Activated naive CD4-positive, alpha-beta T cell (primary cell): ENCODE measurements at places on chromosomes 1 and 21.

DNA sequence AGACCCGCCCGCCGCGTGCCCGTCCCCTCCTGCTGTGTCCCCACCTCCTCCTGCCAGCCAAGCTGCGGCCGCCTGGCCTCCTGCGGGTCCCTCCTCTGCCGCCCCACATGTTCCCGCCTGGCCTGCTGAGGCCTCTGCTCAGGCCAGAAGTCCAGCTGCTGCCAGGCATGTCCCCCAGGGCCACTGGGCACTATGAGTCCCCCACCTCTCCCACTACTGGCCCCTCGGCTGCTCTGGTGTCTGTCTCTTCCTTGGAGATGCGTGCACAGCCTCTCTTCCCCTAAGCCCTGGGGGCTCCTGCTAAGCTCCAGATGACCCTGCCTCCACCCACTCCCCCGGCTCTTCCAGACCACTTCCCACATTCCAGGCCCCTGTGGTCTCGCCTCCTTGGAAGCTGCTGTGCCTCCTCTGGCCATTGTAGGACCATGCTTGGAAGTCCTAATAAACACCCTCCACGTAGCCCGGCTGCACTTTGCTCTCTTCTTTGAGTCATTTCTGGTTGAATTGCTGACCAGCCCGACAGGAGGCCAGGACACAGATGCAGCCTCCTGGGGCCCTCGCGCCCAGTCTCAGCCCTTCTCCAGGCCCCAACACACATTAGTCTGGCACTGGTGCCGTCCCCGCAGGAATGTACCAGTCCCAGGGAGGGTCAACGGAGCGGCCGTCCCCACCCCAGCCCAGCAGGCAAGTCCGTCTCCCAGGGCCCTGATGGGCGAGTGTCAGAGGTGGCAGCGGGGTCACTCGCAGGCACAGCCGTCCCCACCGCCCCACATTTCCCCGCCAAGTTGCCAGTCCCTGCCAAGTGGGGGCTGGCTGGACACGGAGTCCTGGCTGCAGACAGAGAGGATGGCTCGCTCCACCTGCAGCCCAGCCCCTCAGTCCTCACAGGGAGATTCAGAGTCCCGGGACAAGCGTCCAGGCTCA is 1.1 kb downstream of the KRTAP10-12 start:
- no peak for DNase-seq

DNA sequence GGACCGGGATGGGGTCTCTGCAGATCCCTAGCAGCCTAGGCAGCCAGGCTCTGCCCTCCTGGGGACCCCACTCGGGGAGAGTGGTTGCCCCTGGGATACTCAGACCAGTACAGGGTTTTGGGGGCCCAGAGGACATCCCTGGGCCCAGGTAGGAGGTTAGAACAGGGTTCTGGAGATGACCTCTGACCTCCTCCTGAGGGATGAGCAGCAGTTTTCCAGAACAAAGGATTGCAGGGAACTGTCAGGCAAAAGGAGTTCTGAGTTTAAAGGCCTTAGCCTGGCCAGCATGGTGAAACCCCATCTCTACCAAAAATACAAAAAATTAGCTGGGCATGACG is 20.4 kb upstream of the VPS13D start:
- no peak for DNase-seq

- DNase-seq: no peak
Observed at GRCh38 chr1:160211046-160211790, 6.0 kb downstream of the PEA15 start.

DNA sequence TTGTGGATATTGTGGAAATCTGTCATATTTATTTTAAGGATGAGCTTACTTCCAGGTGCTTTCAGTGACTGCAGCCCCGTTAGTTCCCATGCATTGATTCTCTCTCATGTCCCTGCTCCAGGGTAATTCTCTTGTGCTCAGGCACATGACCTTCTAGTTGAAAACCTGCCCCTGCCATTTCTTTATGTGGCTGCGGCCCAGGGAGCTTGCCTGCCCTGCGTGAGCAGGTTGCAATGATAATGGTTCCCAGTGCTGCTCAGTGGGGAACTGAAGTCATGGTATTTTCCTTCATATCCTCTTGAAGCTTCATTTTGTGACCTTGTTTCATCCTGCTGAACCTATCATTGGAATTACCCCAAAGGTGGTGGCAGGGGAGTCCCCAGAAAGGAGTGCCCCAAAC is 229.8 kb downstream of the DISC1 start:
- no peak for DNase-seq

DNA sequence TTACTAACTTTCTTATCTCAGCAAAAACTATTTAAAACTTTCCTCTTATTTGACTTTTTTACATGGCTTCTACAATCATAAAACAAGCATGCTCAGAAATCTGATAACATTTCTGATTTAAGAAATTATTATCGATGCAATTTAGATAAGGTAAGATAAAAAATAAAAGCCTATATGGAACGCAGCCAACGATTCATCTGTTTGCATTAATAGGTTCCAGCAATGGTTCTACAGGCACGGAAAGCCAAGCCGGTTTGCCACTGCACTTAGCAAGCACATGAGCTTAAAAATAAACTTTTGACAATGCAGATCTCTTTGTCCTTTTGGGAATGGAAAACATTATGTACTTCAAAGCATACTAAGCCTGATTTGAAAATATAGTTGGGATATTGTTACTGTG is 77.5 kb upstream of the KCNK2 start:
- DNase-seq: no peak

GRCh38 chr1:97378596-97378995 is 542.2 kb downstream of the DPYD start:
- DNase-seq: no peak

DNA sequence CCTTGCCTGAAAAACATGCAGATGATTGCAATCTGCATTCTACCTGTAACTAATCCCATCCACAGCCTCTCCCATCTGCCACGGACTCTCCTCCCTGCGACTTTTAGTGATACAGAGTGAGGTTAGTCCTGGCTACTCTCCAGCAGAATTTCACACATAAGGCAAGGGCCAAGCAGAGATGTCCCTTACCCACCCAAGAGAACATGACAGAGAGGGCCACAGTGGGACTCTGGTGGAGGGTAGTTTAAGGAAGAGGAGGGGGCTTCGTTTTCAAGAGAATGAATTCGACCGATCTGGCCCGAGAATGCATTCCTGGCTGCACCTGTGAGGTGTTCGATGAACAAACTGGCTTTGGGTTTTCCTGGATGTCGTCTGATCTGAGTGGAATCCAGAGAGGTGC is 87.5 kb upstream of the SIM2 start:
- no peak for DNase-seq

DNA sequence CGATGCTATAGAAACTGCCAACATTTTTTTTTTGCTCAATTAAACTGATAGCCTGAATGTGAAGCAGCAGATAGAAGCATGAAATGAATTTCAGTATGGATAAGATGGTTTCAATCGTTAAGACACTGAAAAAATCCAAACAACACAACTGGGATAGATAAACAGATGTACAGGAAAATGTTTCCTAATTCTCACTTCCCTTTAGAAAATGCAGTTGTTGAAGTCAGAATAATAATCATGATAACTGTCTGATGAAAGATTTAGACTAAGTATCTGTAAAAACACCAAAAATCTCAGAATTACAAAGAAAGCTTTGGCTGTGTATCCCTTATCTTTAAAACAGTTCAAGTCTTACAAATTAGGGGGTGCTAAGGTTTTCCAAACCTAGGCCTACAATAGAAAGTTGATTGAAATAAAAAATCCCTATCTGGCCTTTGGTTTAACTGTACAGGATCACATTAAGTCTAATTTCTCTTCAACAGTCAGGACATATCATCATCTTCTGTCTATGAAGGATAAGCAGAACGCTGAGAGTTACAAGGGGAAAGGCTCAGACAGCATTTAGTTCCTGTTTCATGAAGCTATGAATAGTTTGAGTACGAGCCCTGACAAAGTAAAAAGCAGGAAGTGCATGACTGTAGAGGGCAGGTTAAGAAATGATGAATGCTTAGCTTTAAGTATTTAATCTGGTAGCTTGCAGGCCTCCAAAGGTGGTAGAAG is 203.2 kb downstream of the APP start:
- DNase-seq: no peak

- DNase-seq: no peak
Observed at GRCh38 chr1:222975472-222976122, 160.8 kb downstream of the DISP1 start.

DNA sequence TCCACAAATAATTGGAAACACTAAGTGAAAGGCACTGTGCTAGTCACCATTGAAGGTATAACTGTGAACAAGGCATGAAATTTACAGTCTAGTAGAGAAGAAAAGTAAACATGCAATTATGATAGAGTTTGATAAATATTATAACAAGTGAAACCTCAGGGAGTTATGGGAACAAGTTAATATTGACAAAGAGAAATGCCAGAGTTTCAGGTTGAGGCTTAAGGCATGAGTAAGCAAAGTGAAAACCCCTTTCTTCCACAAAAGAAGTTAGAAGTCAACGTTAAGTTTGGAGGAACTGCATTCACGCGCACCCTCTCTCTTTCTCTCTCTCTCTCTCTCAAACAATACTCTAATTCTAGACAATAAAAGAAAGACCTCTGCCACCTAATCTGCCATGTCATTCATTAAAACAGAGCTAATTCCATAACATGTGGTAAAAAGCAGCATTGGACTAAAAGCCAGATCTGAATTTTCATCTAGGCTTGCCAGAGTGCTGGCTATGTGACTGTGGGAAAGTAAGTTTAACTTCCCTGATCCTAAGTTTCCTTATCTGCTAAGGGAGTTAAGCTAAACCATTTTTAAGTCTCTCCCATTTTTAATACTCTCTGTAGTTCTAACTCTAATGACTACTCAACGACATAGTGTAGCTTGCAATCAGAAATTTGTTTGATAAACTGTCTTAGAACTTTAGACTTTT is 22.0 kb downstream of the SLC44A5 start:
- DNase-seq: no peak

- no peak for DNase-seq
Observed at GRCh38 chr1:241742084-241742483, 90.0 kb downstream of the WDR64 start.

DNA sequence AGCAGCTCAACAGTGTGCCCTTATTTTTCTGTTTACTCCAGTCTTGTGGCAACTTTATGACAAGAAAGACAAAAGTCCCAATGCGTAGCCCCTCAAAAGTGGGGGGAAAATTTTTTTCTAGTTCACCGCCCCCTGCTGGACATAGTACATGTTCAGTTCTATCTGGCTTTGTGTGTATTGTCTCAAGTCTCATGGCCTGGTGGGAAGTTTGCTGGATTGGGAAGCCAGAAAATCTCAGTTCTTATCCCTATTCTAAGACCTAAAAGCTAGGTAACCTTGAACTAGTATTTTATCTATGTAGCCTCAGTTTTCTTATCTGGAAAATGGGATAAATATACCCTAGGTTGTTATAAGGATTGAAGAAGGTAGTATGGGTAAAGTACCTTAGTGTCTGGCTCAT is 55.8 kb upstream of the LDLRAP1 start:
- no peak for DNase-seq

DNA sequence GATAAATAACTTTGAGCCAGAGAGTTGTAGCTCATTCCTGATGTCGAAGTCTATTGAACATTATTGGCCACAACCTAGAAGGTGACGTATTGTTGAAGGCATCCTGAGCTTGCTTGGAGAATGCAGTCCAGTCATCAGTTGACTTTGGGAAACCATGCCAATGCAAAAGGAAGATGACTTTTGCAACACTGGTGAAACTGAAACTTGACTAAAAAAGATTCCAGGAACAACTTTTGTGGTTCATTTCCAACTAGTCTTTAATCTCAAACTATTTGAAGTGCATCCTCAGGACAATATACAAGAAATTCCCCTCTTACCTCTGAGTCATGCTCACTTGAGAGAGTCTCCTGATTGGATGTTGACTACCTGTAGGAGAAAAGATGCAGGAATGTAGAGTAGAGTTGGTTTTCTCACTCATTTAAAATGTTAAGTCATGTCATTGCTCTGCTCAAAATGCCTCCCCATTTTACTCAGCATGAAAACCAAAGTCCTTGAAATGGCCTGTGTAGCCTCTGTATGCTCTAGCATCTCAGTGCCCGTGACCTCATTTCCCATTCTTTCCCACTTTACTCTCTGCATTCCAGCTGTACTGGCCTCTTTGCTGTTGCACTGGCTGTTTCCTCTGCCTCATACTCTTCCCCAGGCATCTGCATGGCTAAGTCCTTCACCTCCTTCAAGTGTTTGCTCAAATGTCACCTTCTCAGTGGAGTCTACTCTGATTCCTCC is 24.4 kb upstream of the LEPR start:
- DNase-seq: no peak

DNA sequence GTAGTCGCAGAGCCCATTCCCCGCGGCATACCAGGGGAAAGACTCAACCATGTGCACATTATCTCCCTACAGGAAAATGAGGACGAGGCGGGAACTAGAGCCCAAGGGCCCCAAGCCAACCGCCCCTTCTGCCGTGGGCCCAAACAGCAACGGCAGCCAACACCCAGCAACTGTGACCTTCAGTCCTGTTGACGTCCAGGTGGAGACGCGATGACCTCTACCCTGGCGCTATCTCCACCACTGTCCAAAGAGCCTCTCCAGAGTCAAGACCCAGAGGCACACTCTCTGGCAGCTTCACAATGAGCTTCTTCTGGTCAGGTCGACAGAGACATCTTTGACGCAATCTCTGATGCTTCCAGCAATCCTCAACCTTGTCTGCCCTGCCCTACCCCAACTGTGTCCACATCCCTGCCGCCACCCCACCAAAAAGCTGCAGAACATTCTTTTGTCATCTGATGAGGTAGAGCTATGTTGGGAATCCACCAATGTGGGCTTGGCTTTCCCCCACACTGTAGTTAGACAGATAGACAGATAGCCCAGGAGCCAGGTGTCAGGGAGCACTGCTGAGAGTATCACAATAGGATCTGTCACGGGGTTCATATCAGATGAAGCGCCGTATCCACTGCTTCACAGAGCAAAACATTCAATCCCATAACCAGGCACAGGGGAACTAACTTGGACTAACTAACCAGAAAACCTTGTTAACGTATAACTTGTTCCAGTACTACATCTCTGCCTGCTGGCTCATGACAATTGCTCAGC is 37.4 kb upstream of the SRRM1 start:
- no peak for DNase-seq

DNA sequence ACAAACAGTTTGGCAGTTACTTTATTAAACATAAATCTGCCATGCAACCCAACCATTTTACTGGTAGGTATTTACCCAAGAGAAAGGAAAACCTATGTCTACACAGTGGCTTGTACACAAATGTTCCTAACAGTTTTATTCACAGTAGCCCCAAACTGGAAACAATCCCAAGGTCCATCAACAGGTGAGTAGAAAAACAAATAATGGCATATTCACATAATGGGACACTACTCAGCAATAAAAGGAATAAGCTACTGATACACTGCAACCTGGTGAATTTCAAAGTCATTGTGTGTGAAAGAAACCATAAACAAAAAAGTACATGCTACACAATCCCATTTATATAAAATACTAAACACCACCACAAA is 12.7 kb downstream of the KYAT3 start:
- no peak for DNase-seq

DNA sequence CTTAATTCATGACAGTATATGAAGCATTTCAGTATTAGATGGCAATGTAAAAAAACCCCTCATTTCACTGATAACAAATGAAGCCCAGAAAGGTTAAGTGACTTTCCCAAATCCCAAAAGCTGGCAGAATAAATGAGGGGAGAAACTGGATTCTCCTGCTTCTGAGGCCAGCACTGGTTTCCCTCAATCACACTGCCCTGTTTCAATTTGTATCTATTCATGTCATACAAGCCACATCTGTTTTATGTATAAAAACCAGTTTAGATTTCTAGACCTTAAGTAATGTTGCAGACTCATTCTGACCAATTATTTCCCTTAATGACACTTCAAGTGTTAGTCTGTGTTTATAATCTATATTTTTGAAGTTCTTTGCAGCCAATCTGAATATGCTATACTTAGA is 16.8 kb downstream of the PLPPR4 start:
- DNase-seq: no peak

GRCh38 chr21:17390569-17390968 is 122.3 kb upstream of the CXADR start:
- DNase-seq: no peak
